ENCODE measurements at places on chromosomes 5 and 9.

- DNase-seq: no peak
Measured at GRCh38 chr5:146698651-146699050, 179.9 kb downstream of the PPP2R2B start.

DNA sequence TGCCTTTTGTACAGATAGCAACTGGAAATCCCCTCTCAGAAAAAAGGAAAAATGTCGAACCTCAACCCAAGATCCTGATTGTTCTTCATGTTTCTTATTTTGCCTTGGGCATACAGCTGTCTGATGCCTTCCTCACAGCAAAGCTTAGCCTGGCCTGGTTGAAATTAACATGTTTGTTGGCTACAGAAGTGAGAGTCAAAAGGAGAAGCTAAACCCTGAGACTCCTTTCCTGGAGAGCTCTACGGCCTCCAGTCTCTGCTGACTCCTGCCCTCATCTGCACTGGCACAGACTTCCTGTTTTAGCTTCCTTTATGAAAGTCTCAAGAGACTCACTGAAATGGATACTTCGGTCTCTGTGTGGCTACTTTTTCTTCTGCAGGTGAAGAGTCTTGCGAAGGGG, 186.7 kb downstream of the PARP8 start:
- peak; percentile 11 for DNase-seq

- DNase-seq: no peak
Measured at GRCh38 chr5:68722357-68722756, 371.5 kb upstream of the SLC30A5 start.

DNA sequence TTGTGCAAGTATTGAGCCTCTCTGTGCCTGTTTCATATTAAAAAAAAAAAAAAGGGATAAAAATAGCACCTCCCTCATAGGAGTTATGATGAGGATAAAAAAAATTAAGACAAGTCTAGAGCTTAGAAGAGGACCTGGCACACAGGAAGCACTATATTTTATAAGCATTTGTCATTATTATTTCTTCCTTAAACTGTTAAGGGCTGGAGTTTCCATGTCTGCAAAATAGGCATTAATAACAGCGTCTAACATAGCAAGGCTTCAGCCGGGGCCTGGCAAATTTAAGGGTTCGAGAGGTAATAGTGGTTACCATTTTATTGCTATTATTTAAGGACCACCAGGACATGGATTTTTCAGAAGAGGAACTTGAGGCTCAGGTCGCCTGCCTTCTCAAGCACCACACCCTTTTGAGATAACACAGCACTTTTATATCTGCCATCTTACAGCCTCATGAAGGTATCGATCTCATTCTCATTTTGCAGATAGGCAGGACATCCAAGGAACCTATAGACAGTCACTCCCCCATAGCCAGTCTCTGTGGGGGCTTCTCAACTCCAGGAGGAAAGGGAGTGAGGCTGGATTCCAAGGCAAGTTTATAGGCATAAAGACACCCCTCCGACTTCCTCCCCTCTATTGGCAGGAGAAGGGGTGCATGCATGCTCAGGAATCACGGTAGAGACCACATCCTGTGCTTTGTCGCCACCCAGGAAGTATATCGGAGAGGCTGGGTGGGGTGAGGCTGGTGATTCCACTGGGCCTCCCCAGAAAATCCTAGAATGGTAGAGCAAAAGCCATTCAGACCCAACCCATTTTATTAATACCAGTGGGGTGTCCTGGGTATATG, 2.4 kb downstream of the ANXA6 start:
- peak; percentile 59 for DNase-seq
